ENCODE measurements at places on chromosomes 2 and 18.

- DNase-seq = no peak
- no peaks in the 10 kb centered on the region for H3K36me3 ChIP-seq
- H3K4me1 ChIP-seq = no peaks in the 10 kb centered on the region
- H3K27me3 ChIP-seq = peaks cover under 1% of the 10 kb centered on the region
Measured at GRCh38 chr2:30860003-30860725, 52.9 kb upstream of the CAPN13 start.

- no peak overlapping the region for H3K4me3 ChIP-seq
- no peaks in the 10 kb centered on the region for H3K36me3 ChIP-seq
- no peaks in the 10 kb centered on the region for H3K27me3 ChIP-seq
- H3K4me1 ChIP-seq = no peaks in the 10 kb centered on the region
Measured at GRCh38 chr18:53771664-53772063, 452.8 kb downstream of the MBD2 start.

DNA sequence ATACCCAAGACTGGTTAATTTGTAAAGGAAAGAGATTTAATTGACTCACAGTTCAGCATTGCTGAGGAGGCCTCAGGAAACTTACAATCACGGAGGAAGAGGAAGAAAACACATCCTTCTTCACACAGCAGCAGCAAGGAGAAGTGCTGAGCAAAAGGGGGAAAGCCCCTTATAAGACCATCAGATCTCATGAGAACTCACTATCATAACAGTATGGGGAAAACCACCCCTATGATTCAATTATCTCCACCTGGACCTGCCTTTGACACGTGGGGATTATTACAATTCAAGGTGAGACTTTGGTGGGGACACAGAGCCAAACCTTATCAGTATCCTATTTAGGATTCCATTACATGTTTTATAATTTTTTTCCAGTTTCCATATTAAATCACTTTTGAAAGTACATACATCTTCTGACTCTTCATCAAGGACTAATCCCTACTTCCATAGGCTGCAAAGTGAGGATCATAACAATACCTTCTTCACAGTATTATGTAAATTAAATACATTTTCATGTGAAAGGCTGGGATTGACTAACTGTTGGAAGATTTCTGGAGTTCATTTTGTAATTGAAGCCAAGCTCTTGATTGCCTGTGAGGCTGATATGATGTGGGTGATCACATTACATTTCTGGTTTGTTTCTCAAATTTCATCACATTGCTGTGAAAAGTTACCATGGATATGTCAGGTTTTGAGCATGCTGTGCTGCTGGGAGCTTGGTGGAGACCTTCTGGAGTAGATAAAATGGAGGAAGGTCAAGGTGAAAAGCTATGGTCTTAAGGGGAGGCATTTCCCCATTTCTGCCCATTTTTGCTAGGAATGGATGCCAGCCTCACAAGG lies 31.7 kb upstream of the CERS6 start:
- H3K36me3 ChIP-seq = peaks cover 10% of the 10 kb centered on the region
- H3K27me3 ChIP-seq = peaks cover 2% of the 10 kb centered on the region
- H3K4me3 ChIP-seq = no peak overlapping the region
- peaks cover 28% of the 10 kb centered on the region for H3K4me1 ChIP-seq
- DNase-seq = no peak

DNA sequence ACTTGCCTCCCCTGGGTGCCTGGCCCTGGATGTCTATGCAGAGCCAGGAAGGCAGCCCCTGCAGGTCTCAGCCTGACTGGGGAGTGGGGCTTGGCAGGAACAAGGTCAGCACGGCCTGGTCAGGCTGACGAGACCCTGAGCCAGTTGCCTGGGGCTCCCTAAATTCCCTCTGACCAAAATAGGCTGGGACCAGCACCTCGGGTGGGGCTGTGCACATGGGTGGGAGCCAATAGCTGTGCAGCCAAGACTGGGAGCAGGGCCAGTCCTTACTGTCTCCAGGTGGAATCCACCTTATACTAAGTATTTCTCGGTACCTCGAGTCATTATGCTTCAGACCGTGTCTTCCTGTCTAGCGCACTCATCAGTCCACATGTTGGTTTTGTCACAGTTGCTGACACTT lies 11.4 kb upstream of the IL1R2 start:
- no peak for DNase-seq
- no peak overlapping the region for H3K27ac ChIP-seq
- H3K4me1 ChIP-seq = no peaks in the 10 kb centered on the region
- no peaks in the 10 kb centered on the region for H3K36me3 ChIP-seq

GRCh38 chr18:74682141-74682990 lies 84.7 kb downstream of the ZNF407 start:
- H3K4me3 ChIP-seq = no peak overlapping the region
- no peak for DNase-seq
- no peaks in the 10 kb centered on the region for H3K27me3 ChIP-seq

GRCh38 chr2:166230024-166230723 lies 102.4 kb upstream of the SCN1A start:
- H3K36me3 ChIP-seq = no peaks in the 10 kb centered on the region
- H3K4me1 ChIP-seq = no peaks in the 10 kb centered on the region
- no peak overlapping the region for H3K27ac ChIP-seq
- DNase-seq = no peak
- H3K27me3 ChIP-seq = no peaks in the 10 kb centered on the region
- H3K4me3 ChIP-seq = no peak overlapping the region

DNA sequence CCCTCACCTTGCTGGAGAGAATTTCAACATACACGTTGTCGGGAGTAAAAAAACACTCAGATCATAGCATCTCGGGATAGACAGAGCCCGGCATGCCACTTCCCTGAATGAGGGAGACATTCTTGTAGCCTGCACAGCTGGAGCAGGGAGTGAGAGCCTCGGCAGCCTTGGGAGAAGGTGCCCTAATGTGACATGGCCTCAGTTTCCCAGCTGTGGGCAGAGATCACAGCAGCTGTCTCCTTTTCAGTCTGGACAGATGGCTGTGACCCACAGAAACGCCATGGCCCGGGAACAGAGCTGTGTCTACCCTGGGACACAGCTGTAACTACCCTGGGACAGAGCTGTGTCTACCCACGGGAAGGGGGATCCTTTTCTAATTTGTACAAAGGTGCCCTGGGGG lies 55.9 kb downstream of the HS1BP3 start:
- H3K36me3 ChIP-seq = no peaks in the 10 kb centered on the region
- H3K27me3 ChIP-seq = no peaks in the 10 kb centered on the region
- peaks cover 9% of the 10 kb centered on the region for H3K4me1 ChIP-seq
- no peak for DNase-seq
